ENCODE measurements at places on chromosomes 2 and 18. TPM values are rescaled to one million over a fixed set of nuclear protein-coding genes. Genes with fewer than 3 reads are reported as not detected.

CMPK2 gene
- total RNA-seq: 3.0 TPM

OR6B2 gene
- total RNA-seq: not detected

SERPINB12 gene
- not detected for total RNA-seq

STPG4 gene
- total RNA-seq: not detected

FBXO48 gene
- 1.3 TPM for total RNA-seq

IHH gene
- total RNA-seq: not detected

OTX1 gene
- not detected for total RNA-seq

WDR54 gene
- 7.9 TPM for total RNA-seq

SIX2 gene
- 1.3 TPM for total RNA-seq

CD226 gene
- 1.6 TPM for total RNA-seq

TBR1 gene
- total RNA-seq: not detected

BMP10 gene
- total RNA-seq: not detected

CNDP1 gene
- total RNA-seq: 0.19 TPM

KCNIP3 gene
- total RNA-seq: 10.5 TPM

C1QL2 gene
- total RNA-seq: not detected

CHRNG gene
- total RNA-seq: not detected

Measured in posterior vena cava (tissue), 2 donors.